ENCODE measurements at places on chromosomes 6 and 20.

DNA sequence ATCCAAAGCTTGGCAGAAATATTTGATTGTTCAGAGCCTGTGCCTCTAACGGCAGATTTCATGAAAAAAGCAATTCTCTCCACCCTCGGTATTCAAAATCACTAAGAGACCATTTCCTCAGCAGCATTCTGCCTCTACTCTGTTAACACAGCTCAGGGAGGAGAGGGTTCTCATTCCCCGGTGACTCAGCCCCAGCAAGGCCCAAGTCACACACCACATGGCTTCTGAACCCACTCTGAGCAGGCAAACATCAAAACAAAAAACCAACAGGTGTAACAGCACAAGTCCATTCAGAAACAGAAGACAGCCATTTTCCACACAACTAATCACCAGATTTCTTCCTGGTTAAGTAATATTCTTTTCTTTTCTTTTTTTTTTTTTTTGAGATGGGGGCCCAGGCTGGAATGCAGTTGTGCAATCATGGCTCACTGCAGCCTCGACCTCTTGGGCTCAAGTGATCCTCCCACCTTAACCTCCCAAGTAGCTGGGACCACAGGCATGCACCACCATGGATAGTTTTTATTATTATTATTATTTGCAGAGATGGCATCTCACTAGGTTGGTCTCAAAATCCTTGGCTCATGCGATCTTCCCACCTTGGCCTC, 55.4 kb downstream of the GFOD1 start:
- peak; percentile 66 for DNase-seq

GRCh38 chr20:3121955-3122610, 37.6 kb upstream of the AVP start:
- DNase-seq: no peak

DNA sequence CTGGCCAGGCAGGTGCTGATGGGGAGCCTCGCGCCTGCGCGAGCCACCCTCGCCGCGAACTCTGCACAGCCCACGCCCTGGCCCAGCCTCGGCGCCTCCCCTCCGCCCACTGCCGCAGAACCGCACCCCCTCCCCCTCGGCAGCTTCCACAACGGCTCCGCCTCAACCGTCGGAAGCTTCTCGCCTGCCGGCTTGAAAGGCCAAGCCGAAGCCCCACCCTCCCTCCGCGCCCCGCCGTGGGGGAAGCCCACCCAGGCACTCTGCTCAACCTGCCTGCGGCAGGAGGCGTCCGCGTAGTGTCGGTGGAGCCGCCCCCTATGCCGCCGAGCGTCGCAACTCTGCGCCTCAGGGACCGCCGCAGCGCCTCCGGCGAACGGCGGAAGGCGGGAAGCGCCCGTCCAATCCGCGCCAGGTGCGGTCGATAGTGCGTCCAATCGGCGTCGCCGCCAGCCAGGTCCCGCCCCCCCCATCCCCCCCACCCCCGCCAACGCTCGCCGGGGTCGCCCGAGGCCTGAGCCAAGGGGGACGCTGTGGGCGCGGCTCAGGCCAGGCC, at the start of gene SYCP2:
TSS of gene SYCP2 (minus strand) at position 342 of the 553 bp plus-strand sequence. CDS start 11,224 bp downstream, outside the sequence.
- DNase-seq: peak; percentile 85

GRCh38 chr6:15081447-15081846, 164.4 kb upstream of the JARID2 start:
- no peak for DNase-seq

- no peak for DNase-seq
Observed at GRCh38 chr20:61516346-61517208, 264.5 kb downstream of the CDH4 start.

DNA sequence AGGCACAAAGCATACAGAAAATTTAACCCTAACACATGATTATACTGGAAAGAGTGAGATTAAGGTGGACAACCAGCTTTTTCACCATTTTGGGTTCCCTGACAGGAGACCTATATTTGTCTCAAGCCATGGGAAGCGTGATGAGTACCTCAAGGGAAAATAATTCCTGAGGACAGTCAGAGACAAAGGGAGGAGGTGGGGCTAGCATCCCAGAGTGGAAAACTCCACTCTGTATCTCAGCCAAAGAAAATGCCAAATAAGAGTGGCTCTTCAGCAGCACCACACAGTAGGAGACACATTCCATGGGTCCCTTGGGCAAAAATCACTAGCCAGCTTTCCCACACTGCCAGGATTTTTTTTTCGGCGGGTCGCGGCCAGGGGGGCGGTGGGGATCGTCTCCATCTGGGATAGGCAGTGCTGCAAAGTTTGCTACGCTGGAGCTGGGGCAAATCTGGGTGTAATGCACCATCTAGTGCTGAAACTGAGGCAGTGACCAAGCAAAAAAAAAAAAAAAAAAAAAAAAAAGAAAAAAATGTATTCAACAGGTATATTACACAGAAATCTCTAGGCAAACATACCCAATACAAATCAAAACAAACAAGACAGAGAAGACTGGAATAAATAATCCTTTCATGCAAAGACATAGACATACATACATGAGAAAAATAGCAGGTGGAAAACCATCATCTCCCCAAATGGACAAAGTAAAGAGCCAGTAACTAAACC, 77.3 kb upstream of the SLC35F1 start:
- DNase-seq: peak; percentile 61

- DNase-seq: no peak
Observed at GRCh38 chr6:44104481-44105021, 22.7 kb downstream of the MRPL14 start.

GRCh38 chr6:47169785-47170616, 127.9 kb upstream of the ADGRF1 start:
- DNase-seq: no peak

DNA sequence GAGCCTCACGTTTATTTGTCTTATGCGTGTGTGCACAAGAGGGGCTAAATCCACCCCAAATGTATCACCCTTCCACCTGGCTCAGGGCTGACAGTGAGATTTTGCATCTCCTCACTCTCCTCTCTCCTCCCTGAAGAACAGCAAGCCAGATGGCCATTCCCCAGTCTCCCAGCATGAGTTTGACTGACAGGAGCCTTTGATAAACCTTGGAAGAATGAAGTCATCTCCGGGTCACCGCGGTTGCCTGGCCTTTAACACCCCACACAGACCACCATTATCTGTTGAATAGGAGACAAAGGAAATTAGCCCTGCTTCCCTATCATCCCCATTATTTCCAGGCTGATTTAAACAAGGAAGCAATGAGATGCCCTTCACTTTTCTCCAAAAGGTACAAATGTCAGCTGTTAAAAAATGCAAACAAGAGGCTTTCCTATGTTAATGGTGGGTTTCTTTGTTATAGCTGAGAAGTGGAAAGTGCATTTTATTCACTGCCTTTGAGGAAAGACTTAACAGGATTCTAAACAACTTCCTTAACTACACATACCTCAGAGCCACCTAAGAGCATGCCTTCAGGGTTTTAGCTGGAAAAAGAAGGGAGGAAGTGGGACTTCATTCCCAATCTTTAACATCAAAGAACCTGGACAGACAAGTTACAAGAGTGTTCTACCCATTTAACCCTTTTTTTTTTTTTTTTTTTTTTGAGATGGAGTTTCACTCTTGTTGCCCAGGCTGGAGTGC, 524.8 kb upstream of the ID4 start:
- DNase-seq: no peak

GRCh38 chr6:127199470-127199869, 67.2 kb upstream of the RNF146 start:
- no peak for DNase-seq

- no peak for DNase-seq
Observed at GRCh38 chr20:56690531-56691175, 61.5 kb downstream of the TFAP2C start.

DNA sequence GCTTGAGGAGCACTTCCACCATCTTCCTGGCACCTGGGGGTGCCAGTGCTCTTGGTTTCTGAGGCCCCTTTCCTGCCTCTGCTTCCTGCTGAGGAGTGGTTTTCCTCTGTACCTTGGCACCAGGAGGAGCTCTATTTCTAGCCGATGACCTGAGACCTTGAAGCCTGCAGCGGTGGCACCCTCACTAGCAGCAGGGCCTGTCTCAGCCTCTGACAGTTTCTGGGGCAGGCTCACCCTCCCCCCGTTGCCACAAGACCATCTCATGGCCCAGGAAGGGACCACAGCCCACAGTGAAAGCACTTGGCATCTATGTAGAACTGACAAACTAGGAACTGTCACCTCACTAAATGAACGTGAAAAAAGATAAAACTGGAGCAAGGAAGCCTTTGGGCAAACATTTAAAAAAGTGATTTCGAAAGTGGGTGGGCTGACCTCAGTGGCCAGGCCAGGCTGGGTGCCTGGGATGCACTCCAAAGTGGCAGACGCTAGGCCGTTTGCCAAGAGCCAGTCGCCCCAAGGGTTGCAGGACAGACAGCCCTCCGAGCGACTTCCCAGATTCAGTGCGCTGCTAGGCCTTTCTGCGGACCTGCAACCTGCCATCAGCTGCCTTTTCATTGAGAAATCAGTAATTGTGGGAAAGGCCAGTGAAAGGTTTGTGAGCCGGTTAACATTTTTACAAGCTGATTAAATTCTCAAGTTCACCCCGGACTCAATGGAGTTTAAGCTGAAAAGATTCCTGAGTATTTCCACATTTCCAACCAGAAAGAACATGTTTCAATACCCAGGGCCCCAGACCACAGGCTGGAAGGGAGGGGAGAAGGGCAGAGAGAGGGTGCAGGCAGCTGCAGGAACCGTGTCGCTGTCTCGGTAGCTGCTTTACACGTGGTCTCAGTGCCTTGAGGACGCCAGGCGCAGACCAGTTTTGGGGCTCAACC, 303.7 kb downstream of the ESR1 start:
- DNase-seq: peak; percentile 42

- DNase-seq: peak; percentile 24
Observed at GRCh38 chr20:59866338-59866737, 67.1 kb downstream of the SYCP2 start.

DNA sequence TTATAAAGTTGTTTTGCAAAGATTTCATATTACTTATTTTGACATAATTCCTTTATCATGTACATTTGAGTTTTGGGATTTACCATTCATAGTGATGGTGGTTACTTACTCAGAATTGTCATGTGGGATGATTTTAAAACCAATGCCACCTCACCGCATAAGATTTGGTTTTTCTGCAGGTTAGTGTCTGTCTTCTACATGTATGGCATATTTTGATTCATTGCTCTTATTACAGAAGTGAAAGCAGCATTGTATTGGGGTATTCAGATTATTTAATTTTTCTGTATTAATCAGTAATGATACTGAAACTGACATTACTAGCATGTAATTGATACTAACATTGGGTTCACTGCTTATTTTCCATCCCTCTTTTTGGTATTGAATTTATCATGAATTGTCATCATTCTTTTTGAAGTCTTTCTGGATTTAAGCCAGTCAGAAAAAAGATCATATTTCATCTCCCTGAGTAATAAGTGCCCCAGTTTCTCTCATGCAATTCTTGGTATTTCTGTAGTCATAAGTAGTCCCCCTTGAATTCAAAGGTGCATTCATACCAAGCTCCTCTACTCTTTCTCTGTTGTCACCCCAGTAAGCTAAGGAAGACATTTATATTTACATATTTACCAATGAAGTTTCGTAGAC, 176.6 kb downstream of the BCKDHB start:
- DNase-seq: no peak

DNA sequence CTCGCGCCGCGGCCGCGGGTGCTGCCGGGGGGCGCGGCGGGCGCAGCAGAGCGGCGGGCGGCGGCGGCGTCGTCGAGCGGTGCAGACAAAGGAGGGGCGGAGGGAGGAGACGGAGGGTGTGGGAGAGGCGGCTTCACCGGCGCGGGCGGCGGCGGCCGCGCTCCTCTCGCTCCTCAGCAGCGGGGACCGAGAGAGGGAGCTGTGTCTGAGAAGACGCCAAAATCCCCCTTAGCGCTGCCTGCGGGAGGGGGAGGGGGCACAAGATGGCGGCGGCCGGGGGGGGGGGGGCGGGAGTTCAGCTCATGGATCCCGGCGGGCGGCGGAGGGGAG, 296 bp downstream of the ADNP start:
- DNase-seq: peak; percentile 58

DNA sequence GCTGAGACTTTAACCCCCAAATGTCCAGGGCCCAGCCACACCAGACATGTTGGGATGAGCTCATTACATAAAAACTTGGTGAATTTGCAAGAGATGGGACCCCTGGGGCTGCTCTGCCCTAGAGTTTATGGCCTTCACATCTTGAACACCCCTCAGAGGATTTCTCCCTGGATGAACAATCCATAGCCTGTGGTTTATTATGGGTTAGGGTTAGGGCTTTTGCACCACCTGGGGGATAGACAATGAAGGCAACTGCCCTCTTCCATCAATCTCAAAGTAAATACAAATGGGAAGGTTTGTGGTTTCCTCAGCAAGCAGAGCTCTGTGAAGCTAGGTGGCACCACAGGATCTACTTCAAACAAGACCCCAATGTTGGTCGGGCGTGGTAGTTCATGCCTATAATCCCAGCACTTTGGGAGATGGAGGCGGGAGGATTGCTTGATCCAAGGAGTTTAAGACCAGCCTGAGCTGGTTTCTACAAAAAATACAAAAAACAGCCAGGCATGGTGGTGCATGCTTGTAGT, 17.4 kb downstream of the SPINT3 start:
- no peak for DNase-seq

- no peak for DNase-seq
Observed at GRCh38 chr6:164344801-164345291, 930.3 kb downstream of the QKI start.

DNA sequence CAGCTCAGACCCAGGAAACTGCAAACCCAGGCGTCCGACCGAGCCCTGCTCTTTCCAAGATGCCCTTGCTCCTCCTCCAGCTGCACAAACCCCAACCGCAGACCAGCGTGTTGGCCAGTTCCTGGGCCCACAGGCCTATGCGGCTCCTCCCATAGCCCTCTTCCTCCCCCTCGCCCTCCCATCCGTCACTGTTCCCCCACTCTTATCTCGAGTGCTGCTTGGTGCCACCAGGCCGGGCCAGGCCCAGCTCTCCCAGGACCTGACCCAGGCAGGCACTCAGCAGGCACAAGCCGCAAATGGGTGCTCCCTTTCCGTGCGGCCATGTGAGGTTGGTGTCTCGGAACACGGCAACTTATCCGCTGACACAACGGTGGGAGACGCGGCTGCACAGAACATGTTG, 28.6 kb downstream of the ADRM1 start:
- DNase-seq: no peak

- peak; percentile 55 for DNase-seq
Observed at GRCh38 chr6:158707120-158707820, 57.4 kb downstream of the SYTL3 start.

DNA sequence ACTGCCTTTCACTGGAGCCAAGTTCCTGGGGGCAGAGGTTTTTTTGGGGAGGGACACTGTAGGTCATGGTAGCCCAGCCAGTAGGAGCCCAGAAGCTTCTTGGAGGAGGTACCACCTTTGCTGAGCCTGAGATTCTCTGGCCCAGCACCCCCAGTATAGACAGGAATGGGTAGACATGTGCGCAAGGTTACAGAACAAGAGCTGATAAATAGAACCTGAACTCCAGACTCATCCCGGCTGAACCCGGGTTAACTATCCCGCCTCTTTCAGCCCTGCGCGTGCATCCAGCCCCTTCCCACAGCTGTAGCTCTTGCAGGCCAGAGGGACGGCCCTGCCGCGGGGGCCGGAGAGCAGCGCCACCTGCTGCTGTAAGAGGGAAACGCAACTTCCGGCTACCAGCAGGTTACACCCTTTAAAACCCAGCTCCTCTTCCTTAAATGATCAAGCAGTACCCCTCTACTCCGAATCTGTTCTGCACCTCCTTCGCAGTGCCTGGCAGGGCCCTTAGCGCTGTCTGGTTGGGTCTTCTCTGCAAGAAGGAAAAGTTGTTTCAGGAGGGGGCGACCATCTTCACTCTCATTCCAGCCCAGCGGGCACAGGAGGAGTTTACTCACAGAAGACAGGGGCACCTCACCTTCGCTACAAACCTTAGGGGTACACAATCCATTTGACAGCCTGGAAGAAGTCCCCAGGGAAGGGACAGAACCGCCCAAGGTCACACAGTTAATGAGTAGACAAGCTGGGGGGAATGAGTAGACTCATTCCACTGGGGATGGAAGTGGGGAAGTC, 7.5 kb downstream of the SRXN1 start:
- peak; percentile 89 for DNase-seq
